Endothelial cell of umbilical vein (primary cell): ENCODE measurements at places on chromosomes 11 and 22. TPM values are rescaled to one million over a fixed set of nuclear protein-coding genes. Genes with fewer than 3 reads are reported as not detected.

The PTPN5 gene
- total RNA-seq = not detected in 2 replicates

The APLP2 gene
- total RNA-seq = 503 and 543 TPM in 2 replicates

The KCNJ1 gene
- total RNA-seq = not detected in 2 replicates

The ZDHHC24 gene
- total RNA-seq = 18.3 and 20.1 TPM in 2 replicates

The BTBD18 gene
- not detected in 2 replicates for total RNA-seq

The PNPLA5 gene
- total RNA-seq = not detected in 2 replicates

GRCh38 chr22:23267226-23268043, 87.1 kb downstream of the BCR start:
- H3K27me3 ChIP-seq = no peaks in the 10 kb centered on the region
- H3K27ac ChIP-seq = no peak overlapping the region
- H3K36me3 ChIP-seq = peaks cover 18% of the 10 kb centered on the region
- DNase-seq = no peak
- H3K4me1 ChIP-seq = no peaks in the 10 kb centered on the region
- H3K4me3 ChIP-seq = no peak overlapping the region

DNA sequence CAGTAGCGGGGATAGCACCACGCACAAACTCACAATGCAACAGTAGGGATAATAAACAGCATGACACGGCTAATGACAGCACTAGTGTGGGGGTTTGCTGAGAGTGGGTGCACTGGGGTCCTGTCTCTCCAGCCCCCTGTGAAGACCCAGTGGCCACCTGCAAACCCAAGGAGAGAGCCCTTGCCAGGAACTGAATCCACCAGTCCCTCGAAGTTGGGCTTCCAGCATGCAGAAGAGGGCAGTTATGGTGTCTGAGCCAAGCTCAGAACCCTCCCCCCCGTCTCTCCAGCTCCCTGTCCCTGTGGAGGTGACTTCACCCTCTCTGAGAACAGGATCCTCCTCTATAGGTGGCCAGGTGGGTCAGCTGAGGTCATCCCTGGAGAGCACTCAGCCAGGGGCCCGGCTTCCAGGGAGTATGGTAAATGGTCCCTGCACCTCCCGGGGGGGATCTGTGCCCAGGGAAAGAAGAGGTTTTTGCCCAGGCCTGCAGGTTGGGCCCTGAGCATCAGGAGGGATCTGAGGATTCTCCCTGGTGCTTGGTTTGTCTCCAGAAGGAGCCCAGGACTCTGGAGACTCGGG, 86.3 kb upstream of the PRR5 start:
- H3K27me3 ChIP-seq = no peaks in the 10 kb centered on the region
- DNase-seq = no peak
- no peak overlapping the region for H3K27ac ChIP-seq
- no peaks in the 10 kb centered on the region for H3K36me3 ChIP-seq
- H3K4me3 ChIP-seq = no peak overlapping the region
